ENCODE measurements at places on chromosomes 7 and 10.

DNA sequence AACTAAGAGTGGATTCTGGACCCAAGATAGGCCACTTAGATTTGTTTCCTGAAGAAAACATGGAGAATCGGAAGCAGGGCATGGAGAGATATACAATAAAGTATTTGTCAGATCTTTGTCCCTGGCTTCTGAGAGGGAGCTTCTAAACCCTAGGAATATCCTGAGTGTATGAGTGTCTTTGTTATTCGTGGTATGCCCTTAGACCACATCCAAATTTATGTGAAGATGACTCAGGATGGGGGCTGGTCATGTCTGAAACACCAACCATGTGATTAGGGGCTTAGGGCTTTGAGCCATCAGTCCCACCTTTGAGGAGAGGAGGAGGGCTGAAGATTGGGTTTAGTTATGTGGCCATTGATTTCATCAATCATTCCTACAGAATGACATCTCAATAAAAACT, 69.7 kb upstream of the PLPP4 start:
- no peak for DNase-seq

- DNase-seq: no peak
Measured at GRCh38 chr7:154912871-154913637, 89.9 kb downstream of the PAXIP1 start.

GRCh38 chr10:14476006-14476405, 145.3 kb upstream of the FRMD4A start:
- DNase-seq: no peak

- no peak for DNase-seq
Measured at GRCh38 chr10:88027570-88027969, 164.1 kb downstream of the PTEN start.

DNA sequence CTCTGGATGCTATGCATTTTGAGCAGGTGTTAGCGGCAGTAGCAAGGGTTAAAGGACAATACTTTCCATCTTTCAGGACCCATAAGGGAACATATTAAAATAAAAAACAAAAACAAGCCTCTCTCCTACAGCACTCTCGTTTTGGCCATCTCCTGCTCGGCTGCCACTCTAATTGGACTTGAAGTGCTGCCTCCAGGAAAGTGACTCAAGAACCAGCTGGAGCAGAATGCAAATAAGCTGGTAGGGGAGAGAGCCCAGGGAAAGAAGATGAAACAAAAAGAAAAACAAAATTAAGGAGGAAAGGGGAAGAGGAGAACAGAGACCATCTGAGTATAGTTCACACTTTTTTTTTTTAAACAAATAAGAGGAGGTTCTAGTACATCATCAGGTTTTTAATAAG, 65.6 kb downstream of the HBP1 start:
- DNase-seq: no peak

DNA sequence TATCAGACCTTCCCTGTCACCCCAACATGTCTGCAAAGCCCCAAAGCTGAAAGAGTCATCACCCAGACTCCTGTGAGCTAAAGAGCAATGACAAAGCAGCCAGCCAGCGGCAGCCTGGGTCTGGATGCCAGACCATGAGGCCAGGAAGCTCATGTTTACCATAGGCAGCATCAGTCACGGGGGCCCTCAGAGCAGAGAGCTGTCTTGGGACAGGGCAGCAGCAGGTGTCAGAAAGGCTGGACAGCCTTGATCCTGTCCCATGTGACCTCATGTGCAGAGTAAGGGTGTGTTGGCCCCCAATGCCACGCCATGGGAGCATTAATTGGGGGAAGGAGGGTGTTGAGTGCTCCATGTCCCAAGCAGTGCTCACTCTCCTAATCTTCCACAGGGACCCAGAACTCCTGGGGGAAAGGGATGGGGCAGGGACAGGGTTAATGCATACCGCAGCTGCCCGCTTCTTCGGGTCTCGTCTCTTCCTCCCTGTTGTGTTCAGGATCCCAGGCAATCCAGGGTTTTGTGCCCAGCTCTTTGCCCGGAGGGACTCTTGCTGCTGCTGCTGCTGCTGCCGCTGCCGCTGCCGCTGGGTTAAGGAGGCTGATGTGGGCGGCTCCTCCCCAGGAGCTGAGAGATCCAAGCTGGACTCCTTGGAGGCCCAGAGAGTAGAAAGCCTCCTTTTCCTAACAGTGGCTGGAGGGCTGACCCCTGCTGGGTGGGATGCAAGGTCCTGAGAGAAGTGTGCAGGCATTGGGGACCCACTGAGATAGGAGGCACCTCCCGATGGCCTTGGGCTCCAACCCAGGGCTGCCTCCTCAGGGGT, 7.1 kb downstream of the CCDC201 start:
- DNase-seq: no peak

GRCh38 chr10:12073526-12073925, 4.8 kb downstream of the DHTKD1 start:
- DNase-seq: no peak

- no peak for DNase-seq
Measured at GRCh38 chr7:155295511-155295910, 2.2 kb upstream of the INSIG1 start.

- no peak for DNase-seq
Measured at GRCh38 chr7:132179080-132179430, 397.2 kb downstream of the PLXNA4 start.

- no peak for DNase-seq
Measured at GRCh38 chr10:99993701-99994689, 15.8 kb downstream of the DNMBP start.

- no peak for DNase-seq
Measured at GRCh38 chr10:26410356-26410755, 27.8 kb upstream of the APBB1IP start.

DNA sequence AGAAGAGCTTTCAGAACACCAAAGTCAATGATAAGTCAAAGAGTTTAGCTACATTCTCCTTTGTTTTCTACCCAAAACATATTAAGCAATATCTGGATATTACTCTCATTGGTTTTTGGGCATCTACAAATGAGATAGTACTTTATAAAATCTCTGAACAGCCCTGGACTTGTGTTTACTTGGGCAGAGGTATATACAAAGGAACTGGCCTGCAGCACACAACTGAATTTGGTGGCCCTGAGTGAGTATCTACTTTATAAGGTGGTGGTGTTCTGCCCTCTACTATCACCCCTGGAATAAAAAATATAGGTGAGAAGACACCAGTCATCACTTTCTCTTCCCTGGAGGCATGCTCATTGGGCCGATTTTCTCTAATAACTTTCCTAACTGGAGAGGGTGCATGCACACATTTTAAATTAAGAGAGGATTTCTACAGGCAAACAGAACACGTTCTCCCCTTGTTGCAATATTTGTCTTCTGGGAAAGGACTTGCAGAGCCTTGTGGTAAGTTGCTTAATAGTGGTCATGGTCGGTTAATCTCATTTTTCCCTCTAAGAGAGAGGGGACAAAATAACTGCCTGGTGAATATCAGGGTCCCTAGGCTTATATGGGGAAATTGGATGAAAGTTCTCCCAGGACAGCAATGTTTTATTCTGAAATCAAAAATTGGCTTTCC, 41.1 kb downstream of the OTUD1 start:
- no peak for DNase-seq

DNA sequence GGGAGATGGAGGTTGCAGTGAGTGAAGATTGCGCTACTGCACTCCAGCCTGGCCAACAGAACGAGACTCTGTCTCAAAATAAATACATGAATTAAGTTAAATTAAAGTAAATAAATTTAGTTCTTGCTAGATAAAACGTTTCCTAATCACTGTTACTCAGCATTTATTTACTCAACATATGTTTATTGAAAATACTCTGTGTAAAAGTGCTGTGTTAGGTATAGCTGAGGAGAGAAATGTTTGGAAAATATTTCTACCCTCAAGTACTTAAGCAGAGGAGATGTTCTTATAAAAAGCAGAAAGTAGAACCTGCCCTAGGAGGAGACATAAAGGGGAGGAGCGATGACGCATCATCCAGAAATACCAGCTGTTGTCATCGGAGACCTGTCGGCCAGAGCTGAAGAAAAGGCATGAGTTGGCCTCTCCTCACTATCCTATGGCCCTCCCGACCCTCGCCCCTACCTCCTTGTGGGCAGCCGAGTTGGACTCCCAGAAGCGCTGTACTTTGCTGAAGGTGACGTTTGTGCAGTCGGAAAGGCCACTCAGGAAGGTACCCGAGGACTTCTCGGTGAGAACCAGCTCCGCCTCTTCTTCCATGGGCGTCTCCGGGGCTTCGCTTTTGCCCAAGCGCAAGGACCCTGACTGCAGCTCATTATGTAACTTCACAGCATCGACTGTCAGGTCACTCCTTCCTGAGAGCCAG, 1.1 kb downstream of the RRP12 start:
- no peak for DNase-seq

- DNase-seq: no peak
Measured at GRCh38 chr7:28054531-28055160, 125.9 kb downstream of the JAZF1 start.

DNA sequence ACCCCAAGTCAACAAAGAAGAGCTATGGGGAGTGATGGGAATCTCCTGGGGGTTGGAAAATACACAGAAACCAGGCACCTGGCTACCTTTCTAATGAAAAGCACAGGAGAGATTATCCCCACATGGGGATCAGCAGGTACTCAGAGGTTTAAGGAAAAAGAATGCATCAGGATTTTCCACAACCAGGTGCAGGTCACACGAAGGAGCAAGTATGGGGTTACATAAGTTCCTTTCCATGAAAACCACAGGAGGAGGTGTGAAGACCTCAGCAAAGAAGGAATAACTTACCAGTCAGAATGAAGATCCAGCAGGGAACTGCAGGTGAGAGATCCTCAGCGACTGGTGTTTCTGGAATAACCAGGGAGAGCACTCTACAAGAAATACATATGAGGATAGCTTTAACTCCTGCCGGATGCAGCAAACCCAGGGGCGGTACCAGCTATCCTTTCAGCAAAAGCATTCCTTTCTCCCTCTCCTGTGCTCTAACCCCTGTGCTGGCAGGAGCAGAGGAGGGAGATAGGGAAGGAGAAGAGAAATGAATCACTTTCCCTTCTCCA, 116.7 kb upstream of the TMEM106B start:
- DNase-seq: no peak

- no peak for DNase-seq
Measured at GRCh38 chr10:16505161-16505560, 16.5 kb downstream of the C1QL3 start.

DNA sequence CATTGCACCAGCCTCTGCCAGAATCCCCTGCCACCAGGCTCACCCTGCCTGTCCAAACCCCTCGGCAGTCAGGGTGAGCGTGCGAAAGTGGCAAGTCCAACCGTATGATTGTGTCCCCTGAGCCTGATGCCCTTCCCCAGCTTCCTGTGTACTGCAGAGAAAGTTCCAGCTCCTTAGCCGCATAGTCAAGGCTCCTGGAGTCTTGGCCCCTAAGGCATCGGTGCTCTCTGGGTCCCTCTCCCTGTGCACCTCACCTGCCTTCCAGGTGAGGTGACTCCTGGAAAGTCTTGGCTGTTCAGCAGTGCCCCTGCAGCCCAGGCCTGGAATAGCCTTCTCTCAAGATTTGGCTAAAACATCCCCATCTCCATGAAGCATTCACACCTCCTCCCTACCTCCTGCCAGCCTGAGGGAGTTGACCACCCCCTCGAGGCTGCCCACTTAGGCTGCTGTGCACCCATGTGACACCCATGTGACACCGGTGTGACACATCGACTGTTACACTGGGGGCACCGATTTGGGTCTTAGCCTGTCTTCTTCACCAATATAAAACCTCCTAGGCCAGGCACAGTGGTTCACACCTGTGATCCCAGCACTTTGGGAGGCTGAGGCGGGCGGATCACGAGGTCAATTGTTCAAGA, 56.1 kb upstream of the ELN start:
- no peak for DNase-seq

- no peak for DNase-seq
Measured at GRCh38 chr10:63702092-63702491, 180.9 kb downstream of the REEP3 start.

DNA sequence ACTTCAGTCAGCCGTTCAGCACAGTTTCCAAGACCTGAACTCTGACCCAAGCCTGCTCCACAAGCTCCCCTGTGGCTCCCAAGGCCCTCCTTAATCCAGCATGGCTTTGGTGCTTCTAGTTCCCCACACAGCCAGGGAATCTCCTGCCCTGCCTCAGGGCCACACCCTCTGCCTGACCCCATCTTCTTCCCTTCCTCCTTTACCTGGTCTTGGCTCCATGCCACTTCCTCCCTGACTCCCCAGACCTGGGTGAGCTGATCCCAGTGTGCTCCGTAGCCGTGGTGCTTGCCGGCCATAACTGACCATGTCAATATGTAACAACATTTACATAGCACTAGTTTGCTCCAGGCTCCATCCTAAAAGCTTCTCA, 20.0 kb downstream of the TMEM273 start:
- DNase-seq: no peak

DNA sequence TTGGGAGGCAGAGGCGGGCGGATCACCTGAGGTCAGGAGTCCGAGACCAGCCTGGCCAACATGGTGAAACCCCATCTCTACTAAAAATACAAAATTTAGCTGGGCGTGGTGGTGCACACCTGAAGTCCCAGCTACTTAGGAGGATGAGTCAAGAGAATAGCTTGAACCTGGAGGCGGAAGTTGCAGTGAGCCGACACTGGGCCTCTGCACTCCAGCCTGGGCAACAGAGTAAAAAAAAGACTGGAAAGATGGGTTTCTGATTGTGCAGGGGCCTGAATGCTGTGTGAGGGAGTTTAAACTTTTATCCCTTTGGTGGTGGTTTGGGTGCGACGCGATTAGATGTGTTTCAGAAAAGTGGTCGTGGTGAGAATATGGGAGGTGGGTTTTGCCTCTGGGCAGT, 1.8 kb downstream of the CHST12 start:
- DNase-seq: no peak

DNA sequence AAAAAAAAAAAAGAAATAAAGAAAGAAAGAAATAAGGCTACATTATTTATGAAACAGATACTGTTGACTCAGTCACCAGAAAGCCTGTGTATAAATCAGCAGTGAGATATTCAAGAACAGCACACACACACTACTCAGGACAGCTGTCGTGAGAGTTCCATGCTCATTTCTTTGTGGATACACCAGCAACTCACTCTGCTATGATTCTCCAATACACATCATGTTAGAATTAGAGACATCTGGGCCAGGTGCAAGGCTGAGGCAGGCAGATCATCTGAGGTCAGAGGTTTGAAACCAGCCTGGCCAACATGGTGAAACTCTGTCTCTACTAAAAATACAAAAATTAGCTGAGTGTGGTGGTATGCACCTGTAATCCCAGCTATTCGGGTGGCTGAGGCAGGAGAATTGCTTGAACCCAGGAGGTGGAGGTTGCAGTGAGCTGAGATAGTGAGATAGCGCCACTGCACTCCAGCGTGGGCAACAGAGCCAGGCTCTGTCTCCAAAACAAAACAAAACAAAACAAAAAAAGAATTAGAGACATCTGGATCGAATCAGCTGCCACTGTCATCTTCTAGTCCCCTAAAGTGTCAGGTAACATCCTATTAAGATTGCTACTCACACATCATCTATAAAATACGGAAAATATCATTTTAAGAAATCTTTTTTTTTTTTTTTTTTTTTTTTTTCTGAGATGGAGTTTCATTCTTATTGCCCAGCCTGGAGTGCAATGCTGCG, 11.2 kb upstream of the NUPR2 start:
- DNase-seq: no peak

- no peak for DNase-seq
Measured at GRCh38 chr10:34689053-34689452, 126.0 kb downstream of the PARD3 start.

DNA sequence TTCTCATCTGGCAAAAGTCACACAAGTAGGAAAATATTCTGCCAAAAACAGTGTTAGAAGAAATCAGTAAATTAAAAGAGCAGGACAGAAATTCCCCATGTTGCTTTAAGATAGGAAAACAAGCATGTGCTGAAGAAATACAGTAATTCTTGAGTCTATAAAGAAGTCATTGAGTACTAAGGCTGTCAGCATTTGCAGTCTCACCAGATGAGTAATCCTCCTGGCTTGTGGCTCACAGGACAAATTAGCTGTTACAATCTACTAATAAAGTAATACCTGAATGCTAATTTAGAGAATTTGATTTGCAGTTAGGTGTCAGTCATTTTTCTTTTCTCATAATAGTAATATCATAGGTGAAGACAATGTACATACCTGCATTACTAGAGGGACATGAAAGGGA, 1158.9 kb upstream of the CELF2 start:
- DNase-seq: no peak

All from activated gamma-delta T cell (primary cell).